ENCODE measurements at places on chromosomes 1 and 21.

- no peak for DNase-seq
These were observed 910 bp upstream of the ANKRD65 start for GRCh38 chr1:1421907-1422464.

GRCh38 chr1:225415307-225415706, 12.5 kb downstream of the LBR start:
- no peak for DNase-seq

- no peak for DNase-seq
These were observed 71.0 kb downstream of the RD3 start for GRCh38 chr1:211420845-211421454.

DNA sequence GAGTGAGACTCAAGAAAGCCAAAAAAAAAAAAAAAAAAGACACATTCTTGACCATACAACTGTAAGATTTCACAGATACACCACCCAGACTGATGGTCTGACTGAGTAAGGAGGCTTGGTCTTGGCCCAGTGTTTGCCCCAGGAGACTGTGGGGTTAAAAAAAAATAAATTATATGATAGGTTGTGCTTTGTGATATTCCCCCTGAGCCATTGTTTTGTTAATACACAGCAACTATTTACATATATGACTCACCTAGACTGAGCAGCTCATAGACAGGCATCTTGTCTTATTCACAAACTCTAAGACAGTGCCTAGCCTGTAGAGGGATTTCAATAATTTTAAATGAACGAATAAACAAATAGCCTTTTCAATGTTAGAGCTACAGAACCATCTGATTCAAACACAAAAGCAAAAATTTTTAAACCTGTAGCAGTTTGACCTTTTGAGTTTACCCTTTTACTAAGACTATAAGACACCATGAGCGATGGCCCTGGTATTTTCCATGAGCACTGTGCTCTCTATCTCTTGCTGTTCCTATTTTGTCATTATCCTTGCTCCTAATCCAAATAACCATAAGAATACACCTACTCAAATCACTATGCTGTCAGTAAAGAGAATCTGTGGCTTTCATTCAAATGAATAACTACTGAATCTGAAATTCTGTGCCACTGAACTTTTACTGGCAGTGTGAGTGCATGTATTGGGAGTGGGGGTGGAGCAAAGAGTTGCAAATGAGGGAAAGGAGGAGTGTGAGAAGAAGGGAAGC, 199.4 kb upstream of the PTBP2 start:
- no peak for DNase-seq

All from GM04503 (cell line).